BJ (cell line): ENCODE measurements at places on chromosomes 11 and 22.

DNA sequence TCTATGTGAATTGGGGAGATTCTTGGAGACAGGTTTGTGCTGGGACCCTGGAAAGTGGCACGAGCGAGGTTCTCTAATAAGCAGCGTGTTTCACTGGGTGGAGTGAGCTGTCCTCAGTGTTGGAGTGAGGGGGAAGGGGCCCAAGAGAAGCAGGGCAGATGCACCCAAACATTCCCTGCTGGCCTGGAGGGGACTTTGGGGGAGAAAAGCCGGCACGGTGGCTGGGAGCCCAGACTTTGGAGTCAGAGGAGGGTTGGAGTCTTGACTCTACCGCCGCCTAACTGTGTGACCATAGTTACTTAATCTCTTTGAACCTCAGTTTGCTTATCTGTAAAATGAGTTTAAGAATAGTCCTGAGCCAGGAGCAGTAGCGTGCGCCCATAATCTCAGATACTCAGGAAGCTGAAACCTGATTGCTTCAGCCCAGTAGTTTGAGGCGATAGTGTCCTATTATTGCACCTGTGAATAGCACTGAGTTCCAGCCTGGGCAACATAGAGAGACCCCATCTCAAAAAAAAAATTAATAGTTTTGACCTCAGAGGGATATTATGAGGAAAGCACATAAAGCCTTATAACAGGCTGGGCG, 614 bp downstream of the NR1H3 start:
- no peak for DNase-seq

DNA sequence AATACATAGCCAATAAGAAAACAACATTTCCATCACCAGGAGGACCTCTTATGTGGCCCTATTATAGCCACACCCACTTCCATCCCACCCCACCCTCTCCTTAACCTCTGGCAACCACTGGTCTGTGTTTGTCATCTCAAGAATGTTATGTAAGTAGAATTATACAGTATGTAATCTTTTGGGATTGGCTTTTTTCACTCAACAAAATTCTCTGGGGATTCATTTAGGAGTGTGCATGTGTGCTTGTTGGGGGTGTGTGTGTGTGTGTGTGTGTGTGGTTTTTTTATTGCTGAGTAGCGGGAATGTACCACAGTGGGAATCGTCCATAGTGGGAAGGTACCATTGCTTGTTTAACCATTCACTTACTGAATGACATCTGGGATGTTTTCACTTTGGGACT, 5.2 kb downstream of the KCNJ5 start:
- DNase-seq = no peak

- no peak for DNase-seq
Observed at GRCh38 chr11:42762348-42762747, 549.4 kb upstream of the API5 start.

GRCh38 chr22:26979294-26979693, 321.9 kb downstream of the MIAT start:
- DNase-seq = no peak

- no peak for DNase-seq
Observed at GRCh38 chr22:17103351-17103750, 17.8 kb downstream of the TMEM121B start.

- no peak for DNase-seq
Observed at GRCh38 chr11:108198833-108199232, 23.6 kb downstream of the NPAT start.

GRCh38 chr22:32536352-32536751, 61.7 kb downstream of the FBXO7 start:
- DNase-seq = no peak

DNA sequence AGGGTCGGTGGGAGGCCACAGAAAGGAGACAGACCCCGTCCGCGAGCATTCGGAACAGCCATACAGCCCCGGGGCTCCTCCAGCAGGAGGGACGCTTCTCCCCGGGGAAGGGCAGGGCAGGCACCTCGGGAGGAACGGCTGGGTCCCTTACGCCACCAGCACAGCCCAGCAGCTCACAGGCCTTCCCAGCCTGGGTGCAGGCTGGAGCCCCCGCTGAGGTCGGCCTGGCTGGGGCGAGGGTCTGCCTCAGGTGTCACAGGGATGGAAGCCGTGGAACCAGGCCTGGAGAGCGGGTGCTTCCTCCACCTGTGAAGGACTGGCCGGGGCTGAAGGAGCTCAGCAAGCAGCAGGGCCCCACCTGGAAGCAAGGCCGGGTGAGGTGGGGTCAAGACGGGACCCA, 732.3 kb downstream of the BRD1 start:
- no peak for DNase-seq

DNA sequence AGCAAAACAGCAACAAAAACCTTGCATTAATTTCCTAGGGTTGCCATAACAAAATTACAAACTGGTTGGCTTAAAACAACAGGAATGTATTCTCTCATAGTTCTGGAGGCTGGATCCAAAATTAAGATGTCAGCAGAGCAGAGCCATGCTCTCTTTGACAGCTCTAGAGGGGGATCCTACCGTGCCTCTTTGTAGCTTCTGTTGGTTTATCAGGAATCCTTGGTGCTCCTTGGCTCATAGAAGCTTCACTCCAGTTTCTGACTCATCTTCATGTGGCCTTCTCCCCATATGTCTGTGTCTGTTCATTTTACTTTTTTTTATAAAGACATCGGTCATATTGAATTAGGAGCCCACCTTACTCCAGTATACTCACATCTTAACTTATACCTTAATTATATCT, 90.5 kb upstream of the POU2AF2 start:
- DNase-seq = no peak

GRCh38 chr11:72122607-72123006, 10.1 kb upstream of the ANAPC15 start:
- DNase-seq = no peak

- DNase-seq = no peak
Observed at GRCh38 chr11:93936460-93936859, 84.7 kb upstream of the HEPHL1 start.

- no peak for DNase-seq
Observed at GRCh38 chr11:111604392-111605009, 2.3 kb downstream of the SIK2 start.
